GM12865 (cell line): ENCODE measurements at places on chromosomes 7 and 10.

DNA sequence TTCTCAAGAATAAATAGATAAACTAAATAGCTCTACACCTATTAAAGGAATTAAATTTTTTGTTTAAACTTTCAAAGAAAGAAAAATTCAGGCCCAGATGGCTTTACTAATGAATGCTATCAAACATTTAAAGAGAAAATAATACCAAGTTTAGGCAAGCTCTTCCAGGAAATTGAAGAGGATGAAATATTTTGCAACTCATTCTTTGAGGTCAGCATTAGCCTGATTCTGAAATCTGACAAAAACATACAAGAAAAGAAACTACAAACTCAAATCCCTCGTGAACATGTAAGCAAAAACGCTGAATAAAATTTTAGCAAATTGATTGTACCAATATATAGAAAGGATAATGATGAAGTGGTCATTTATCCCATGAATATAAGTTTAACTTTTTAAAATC lies 93.4 kb downstream of the RTKN2 start:
- no peak for DNase-seq

GRCh38 chr10:129741978-129742741 lies 221.9 kb downstream of the EBF3 start:
- DNase-seq = no peak

DNA sequence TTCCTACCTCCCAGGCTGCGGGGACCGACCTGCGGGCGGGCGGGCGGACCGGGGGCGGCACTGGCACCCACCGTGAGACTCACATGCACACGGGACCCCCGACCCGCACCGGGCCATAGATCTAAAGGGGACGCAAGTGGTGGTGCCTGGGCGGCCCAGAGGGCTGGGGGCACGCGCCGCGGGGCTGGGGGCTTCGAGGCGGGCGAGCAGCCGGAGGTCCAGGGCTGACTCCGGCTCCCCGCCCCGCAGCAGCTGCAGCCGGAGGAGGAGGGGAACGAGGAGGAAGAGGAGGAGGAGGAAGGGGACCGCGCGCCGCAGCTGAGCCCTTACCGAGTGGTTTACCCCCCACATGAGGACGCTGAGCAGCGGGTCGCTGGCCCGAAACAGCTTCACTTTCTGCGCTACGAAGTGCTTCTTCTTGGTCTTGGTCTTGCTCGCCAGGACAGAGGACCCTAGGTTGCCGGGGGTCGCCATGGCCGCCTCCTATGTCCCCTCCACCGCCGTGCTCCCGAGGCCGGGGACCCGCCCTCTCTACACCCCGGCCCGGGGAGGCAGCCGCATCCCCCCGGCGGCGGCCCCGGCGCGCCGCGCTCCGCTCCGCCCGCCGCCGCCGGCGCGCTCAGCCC lies 412 bp downstream of the PIP4K2A start:
- DNase-seq = peak; percentile 65

- peak; percentile 23 for DNase-seq
These were observed at the start of gene KCNMA1 for GRCh38 chr10:77637532-77638320. KCNMA1 (minus strand) TSS chr10:77637808.

DNA sequence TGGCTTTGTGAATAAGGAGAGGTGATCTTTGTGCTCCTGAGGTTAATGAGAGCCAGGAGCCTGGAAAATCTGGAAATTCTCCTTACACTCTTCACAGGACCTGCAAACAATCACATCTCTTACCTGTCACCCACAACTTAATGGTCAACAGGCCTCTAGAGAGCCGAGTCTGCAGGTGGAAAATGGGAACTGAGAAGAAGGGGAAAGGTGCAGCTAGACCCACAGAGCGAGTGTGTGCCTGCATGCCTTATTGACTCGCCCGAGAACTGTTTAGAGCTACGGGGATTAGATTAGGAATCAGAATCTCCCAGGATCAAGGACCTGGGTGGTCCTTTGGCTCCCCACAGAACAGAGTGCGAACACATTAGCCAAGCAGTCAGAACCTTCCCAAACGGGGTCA lies 329.6 kb downstream of the PTEN start:
- no peak for DNase-seq

GRCh38 chr10:20267734-20268133 lies 451.5 kb downstream of the PLXDC2 start:
- DNase-seq = no peak

GRCh38 chr7:5647816-5648215 lies 133.6 kb downstream of the RNF216 start:
- no peak for DNase-seq

DNA sequence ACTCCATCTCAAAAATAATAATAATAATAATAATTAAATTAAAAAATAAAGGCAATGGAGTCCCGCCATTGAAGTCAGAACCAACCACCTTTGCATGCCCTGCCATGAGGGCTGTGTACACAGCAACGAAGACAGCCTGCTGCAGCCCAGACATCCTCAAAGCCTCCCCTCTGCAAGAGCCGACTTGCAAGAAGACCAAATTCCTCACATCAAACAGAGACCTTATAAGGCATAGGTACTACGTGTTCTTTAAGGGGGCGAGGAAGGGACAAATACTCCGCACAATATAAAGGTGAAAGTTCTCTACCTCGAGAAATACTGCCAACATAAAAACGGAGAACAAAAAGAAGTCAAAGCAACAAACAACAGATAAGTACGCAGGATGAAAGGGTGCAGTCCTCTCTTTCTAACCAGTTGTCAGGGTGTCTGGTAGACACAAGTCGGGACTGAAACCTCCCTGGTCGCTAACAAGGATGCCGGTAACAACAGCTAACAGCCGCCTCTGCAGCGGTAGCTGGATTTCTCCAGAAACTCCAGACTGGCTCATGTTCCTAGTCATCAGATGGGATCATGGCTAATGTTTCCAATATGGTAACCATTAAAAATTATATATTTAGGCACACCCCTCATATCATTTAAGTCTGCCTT lies 23.6 kb downstream of the FGFR2 start:
- DNase-seq = no peak

DNA sequence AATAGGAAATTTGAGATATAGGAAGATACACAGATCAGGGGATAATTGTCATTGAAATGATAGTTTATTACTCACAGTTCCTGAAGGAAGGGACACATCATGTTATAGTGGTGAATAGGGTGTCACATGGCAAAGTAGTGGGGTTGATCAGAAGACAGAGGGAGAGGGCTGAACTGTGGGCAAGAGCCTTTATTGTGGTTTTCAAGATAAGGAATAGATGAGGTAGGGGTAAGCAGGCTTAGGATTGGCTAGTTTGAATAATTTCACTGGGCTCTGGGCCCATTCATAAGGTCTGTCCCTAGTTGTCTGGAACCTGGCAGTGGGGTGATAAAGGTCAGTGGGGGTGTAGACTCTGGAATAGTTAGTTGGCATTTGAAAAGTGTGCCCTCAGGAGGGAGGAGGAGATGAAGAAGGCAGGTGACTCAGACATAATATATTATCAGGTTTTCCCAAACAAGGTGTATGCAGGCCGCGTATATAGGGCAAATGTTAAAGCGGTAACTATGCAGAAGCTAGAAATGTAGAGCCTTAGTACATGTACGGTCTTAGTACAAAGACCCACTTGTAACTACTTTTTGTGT lies 18.5 kb downstream of the FGL2 start:
- no peak for DNase-seq

DNA sequence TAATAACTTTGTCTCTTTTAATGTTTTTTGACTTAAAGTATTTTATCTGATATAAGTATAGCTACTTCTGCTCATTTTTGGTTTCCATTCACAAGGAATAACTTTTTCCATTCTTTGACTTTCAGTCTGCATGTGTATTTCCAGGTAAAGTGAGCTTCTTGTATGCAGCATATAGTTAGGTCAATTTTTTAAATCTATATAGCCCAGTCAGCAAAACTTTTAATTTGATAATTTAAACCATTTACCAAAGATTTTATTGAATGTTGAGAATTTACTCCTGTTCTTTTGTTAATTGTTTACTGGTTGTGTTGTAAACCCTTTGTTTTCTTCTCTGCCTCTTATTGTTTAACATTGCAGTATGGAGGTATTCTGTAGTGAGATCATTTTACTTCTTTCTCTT lies 696.9 kb upstream of the LRRTM3 start:
- no peak for DNase-seq

GRCh38 chr7:75931680-75932079 lies 16.7 kb downstream of the POR start:
- no peak for DNase-seq

- DNase-seq = peak; percentile 27
These were observed 83.5 kb downstream of the FAS start for GRCh38 chr10:89074120-89074519.

- peak; percentile 77 for DNase-seq
These were observed 63.7 kb downstream of the PROSER2 start for GRCh38 chr10:11886851-11887250.

DNA sequence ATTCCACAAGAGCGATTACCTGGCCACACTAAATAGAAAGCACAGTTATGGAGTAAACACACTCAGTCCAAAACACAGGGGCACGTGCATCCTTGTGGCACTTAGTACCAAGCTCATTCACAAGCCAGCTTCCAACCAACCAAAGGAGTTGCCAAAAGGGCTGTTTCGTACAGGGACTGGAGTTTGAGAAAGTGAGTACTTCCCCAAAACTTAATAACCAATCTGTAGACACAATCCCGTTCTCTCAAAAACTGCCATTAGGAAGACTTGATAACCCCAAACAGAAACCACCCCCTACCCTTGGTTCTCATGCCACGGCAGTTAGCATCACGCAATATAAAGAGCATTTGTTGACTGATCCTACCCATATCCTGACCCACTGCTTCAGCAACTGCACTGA lies 166.2 kb upstream of the ASAH2 start:
- DNase-seq = peak; percentile 59

DNA sequence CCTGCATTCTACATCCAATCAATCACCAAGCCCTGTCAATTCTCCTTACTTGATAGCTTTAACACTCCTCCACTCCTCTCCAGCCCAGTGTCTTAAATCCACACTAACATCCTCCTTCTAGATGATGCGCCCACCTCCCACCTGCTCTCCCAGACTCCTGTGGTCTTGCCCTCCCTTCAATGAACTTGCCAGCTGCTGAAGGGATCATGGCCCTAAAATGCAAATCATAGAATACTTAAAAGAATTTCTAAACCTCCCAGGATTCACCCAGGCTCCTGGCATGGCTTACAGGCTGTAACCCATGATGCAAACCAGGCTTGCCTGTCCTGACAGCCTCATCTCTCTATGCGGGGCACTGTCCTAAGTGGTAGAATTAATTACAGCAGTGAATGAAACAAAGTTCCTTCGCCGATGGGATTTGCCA lies 43.6 kb downstream of the SYPL1 start:
- DNase-seq = no peak

DNA sequence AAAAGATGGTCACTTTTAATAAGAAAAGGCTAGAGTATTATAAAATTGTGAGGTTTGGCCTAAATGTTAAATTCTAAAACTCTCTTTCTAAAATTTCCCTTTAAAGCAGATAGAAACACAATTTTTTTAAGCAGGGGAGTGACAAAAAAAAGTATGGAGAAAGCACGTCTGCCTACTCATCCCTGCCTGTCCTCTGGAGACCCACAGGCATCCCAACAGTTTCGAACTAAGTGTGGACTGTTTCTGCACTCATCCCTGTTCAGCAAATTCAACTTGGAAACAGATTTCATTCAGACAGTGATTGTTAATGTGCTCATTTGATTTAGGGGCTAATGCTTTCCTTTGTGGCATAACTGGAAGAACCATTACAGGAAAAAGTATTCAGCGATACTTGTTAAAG lies 192.6 kb upstream of the CXCL12 start:
- no peak for DNase-seq

DNA sequence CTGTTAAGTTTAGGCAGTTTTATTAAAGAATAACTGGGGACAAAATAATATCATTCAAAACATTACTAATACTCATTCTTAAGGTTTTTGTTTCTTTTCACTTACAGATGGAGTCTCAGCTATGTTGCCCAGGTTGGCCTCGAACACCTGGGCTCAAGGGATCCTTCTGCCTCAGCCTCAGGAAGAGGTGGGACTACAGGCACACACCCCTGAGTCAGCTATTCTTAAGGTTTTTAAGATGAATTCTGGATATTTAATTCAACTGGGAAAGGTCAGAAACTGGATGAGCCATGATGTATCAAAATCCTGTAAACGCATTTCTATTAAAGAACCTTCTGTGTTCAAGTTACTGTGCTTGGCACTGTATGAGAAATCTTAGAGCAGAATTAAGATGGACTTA lies 3.5 kb downstream of the OAT start:
- no peak for DNase-seq

DNA sequence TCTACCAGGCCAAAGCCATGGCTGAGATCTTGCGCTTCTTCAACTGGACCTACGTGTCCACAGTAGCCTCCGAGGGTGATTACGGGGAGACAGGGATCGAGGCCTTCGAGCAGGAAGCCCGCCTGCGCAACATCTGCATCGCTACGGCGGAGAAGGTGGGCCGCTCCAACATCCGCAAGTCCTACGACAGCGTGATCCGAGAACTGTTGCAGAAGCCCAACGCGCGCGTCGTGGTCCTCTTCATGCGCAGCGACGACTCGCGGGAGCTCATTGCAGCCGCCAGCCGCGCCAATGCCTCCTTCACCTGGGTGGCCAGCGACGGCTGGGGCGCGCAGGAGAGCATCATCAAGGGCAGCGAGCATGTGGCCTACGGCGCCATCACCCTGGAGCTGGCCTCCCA lies 142.7 kb downstream of the GRM3 start:
- DNase-seq = peak; percentile 5

DNA sequence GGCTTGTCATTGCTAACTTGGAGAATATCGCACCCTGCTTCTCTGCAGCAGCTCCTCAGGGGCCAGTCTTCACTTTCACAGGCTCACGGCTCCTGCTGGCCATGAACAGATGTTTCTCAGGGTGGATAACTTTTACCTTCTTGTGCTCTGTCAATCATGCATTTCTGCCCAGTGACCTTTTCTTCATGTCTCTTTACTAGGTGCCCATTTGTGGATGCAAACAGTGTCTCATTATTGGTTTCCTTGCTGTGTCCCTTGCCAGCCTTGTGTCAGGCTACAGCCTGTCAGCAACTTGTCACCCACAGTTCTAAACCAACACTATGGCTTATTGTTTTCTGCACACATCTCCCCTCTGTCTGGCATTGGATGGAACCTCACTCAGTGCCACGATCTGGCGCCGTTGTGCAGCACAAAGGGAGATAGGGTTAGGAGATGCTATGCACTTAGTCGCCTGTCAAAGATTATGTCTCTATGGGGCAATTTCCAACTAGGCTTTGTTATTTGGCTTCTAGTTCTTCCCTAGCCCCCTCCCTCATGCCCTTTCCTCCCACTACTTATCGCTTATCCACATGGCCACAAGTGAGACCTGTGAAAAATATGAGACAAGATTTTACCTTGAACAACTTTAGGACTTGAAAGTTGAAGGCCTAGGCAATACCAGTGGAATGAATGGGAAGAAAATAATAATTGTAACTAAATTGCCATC lies 45.7 kb upstream of the NXPH1 start:
- peak; percentile 87 for DNase-seq

GRCh38 chr10:72009425-72010081 lies 45.4 kb downstream of the CHST3 start:
- no peak for DNase-seq

DNA sequence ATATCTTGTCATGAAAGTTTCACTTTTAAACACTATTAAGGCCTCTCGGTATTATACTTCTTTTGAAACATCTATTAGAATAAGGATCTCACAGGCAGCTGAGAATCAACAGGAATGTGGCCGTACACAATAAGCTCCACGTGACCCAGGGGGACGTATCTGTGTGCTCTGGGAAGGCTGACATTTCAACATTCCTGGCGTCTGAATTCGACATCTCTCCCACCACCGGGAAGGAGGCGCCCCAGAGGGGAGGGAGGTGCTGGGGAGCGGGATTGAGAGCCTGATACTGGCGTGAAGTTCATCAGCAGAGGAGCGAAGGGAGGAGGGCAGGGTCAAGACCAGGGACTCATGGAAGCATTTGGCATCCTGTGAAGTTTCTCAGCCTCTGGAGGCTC lies 401.3 kb downstream of the DNAJB6 start:
- no peak for DNase-seq
